ENCODE measurements at places on chromosomes 1 and 21. TPM values are rescaled to one million over a fixed set of nuclear protein-coding genes. Genes with fewer than 3 reads are reported as not detected.

Gene MSH4
- not detected for total RNA-seq

Gene LGR6
- 0.42 TPM for total RNA-seq

Gene SLC35F3
- total RNA-seq = 5.4 TPM

Gene CD84
- not detected for total RNA-seq

Gene PRR9
- not detected for total RNA-seq

Gene RAB3GAP2
- total RNA-seq = 14.9 TPM

Gene GJB3
- total RNA-seq = 15.6 TPM

Gene GPR137B
- total RNA-seq = 19.3 TPM

Gene BLACAT1
- 0.03 TPM for total RNA-seq

Gene FAM110D
- total RNA-seq = not detected

Gene S100A9
- total RNA-seq = 1.3 TPM

Gene THEM5
- total RNA-seq = not detected

Gene PEAR1
- 6.0 TPM for total RNA-seq

Gene GFI1
- 0.24 TPM for total RNA-seq

Gene GPX7
- total RNA-seq = not detected

Data from A549 treated with GW870086 at 1 μM for 4 hours (cell line).